ENCODE measurements at places on chromosomes 2 and 18.

- DNase-seq: no peak
Observed at GRCh38 chr2:101692041-101692440, 5.5 kb upstream of the MAP4K4 start.

DNA sequence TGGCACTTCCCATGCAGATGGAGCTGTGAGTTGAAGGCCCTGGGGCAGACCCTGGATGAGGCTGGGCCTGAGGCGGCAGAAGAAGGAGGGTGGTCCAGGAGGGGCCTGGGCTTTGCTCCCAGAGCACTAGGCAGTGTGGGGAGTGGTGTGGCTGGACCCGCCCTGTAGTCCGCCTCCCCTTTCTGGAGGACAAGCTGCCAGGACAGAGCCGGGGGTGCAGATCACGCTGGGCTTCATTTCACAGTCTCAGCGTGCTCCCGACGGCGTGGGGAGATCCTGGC lies 49.8 kb downstream of the PTGR3 start:
- DNase-seq: no peak

- DNase-seq: no peak
Observed at GRCh38 chr2:64718250-64718885, 64.7 kb upstream of the SERTAD2 start.

- DNase-seq: no peak
Observed at GRCh38 chr2:141923657-141924056, 207.2 kb downstream of the LRP1B start.

DNA sequence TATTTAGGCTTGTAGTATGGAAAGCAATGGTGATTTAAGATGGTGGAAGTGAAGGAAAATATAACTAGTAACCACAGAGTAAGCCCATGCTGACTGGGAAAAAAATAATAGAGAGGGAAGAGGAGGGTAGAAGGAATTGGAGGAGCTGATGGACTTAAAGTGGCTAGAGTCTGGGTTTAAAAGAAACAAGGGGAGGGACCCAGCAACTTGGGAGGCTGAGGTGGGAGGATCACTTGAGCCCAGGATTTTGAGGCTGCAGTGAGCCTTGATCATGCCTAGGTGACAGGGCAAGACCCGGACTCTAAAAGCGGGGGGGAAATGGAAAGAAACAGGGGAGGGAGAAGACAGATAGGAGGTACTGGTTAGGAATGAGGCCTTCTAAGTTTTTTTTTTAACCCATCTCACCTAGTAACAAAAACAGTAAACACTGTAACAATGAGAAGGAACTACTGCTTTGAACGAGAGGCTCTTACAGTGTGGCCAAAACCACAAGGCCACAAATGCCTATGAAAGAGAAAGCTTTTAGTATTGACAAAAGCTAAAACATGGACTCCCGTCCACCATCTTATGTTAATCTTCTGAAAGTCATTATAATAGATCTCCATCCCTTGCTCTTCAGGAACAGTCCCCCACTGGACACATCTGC lies 26.6 kb downstream of the METTL8 start:
- no peak for DNase-seq

DNA sequence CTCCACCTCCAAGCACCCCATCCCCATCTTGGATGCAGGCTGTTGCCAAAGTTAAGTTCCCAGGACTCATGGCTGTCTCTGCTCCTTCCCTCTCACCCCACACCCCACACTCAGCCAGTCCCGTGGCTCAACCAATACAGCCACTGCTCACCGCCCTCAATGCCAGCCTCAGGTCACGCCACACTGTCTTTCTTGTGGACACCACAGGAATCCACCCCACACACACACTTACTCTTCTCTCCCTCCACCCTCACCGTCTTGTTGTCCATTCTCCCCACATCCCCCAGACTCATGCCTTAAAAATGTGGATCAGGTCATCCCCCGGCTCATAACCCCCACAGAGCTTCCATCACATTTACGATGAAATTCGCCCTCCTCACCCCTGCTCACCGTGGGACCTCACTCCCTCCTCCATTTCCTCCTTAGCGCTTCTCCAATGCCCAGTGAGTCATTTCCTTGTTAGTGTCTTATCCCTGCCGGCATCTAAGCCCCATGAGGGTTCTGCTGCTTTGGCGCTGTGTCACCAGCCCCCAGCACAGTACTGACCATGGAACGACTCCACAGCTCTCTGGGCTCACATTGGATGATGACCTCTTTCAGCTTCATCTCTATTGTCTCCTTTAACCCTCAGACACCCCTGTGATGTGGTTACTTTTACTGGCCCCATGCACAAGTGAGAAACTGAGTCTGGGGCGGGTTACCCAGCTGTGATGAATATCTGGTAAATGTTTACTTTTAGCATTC lies 13.8 kb downstream of the MLPH start:
- no peak for DNase-seq

DNA sequence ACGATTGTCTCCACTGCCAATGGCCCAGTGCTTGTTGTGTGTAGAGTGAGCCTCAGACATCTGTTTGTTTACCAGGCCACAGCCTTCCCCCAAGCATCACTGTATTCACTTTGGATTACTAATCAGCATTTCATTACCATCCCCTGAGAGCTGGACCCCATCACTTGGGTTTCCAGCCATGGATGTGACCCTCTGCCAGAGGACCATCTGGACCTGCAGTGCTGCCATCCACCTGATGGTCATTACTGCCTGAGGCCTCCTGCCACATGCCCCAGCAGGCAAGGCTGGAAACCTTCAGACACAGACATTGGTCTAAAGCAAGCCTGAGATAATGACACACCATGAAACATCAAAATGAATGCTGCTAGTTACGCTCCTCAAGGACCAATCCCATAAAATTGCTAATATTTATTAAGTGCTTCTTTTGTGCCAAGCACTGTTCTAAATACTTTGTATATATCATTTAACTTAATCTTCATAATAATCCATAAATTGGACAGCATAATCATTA lies 2096.3 kb upstream of the CELF4 start:
- no peak for DNase-seq

DNA sequence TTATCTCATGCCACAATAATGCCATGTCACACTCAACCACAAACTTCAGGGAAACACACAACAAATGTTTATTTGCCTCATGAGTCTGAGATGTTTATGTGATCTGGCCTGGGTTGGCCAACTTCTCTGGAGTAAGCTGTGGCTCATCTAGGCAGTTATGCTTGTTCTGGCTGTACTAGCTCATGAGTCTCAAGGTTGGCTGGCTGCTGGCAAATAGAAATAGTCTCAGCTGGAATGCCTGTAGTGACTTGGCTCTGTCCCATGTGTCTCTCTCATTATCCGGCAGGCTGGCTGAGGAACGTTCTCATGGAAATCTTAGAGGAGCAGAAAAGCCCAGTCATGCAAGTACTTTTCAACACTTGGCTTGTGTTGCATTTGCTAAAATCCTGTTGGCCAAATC lies 234.9 kb upstream of the CDH2 start:
- DNase-seq: no peak

DNA sequence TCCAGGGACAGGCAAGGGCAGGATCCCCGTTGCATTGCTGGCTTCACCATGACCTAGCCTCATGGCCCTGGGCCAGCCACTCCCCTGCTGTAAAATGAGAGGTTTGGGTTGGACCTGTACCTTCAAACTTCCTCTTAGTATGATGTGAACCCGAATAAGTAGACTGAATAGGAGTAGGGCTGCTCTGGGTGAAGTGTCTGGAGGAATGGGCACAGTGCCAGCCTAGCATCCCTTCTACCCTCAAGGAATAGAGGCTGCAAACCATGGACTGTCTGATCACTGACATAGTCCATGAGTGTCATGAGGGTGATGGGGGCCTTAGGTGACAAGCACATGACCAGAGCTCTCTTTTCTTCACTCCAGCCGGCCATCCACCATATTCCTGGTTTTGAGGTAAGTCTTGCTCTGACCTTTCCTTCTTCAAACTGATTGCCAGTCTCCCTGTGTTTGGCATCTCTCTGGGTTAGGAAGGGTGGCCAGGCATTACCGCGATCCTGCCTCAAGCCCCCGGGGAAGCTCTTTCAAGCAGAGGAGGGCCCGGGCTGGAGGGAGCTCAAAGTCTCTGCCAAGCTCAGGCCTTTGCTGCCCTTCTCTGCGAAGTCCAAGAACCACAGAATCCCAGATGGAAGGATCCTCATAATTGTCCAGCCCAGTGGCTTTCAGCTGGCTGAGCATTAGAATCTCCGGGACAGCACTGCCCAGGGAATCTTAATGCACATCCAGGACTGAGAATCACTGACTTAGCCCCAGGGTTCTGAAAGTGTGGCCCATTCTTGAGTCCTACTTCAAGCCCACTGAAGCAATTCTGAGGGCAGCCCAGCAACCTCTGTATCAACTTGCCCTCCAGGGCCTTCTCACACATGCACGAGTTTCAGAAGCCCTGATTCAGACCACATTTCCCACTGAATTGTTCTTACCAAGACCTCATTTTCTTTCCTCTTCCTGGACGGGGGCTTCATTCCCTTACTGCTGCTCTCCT lies 148.1 kb downstream of the DYSF start:
- no peak for DNase-seq

- no peak for DNase-seq
Observed at GRCh38 chr2:188068093-188068492, 223.6 kb upstream of the GULP1 start.

- DNase-seq: no peak
Observed at GRCh38 chr2:181937473-181937872, 45.9 kb downstream of the ITPRID2 start.

GRCh38 chr18:76264198-76264875 lies 230.7 kb downstream of the ZNF516 start:
- no peak for DNase-seq

- no peak for DNase-seq
Observed at GRCh38 chr2:10900216-10901109, 11.3 kb upstream of the KCNF1 start.

- no peak for DNase-seq
Observed at GRCh38 chr2:225083276-225083675, 41.0 kb upstream of the DOCK10 start.

DNA sequence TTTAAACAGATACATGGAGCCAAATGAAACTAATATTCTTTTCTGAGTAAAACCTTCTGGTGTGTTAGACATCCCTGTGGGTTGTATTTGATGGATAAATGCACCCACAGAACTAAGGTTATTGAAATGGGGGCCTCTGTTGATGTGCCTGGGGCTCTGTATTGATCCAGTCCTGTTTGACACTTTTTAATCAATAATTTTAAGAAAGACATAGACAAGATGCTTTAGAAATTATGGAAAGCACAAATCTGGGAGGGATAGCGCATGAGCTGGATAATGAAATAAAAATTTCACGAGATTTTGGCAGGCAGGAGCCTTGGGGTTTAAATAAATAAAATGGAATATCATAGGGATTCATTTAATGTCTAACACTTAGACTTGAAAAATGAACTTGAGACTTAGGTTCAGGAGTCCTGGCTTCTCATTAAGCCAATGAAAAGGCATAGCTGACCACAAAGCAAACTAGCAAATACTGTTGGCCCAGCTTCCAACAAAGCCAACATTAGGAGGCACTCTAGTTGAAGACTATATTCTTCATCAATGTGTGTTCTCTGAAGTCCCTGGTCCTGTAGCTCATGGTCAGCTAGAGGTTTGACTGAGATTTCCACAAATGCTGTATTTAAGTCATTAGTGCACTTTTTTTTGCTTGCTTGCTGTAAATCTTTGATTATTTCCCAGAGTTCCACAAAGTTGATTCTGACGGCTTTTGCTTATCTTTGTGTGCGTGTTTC lies 64.2 kb upstream of the SH3RF3 start:
- no peak for DNase-seq

- DNase-seq: no peak
Observed at GRCh38 chr18:80037869-80038630, 3.8 kb downstream of the RBFA start.

DNA sequence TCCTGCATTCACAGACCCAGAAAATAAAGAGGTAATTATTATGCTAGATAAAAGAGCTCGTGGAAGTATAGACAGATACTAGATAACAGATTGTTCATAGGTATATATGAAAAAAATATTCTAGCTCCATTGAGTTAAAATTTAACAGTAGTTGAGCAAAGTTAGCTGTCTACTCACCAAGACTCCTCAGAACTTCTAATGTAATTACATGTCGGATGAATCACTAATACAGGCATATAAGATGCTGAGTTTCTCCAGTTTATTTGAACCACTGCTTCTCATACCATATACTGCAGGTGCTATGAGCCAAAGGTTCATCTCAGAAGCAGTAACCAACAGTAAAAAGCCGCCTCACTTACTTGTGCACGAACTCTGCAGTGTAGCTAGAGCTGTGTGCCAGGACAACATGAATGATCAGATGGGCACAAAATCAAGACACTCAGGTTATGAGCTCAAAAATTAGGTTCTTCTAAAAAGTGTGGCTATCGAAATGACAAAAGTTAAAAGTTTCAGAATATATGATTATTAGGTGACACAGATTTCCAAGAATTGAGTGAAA lies 373.4 kb downstream of the NCKAP5 start:
- DNase-seq: no peak

GRCh38 chr18:6731222-6731596 lies 1.7 kb downstream of the ARHGAP28 start:
- DNase-seq: no peak

DNA sequence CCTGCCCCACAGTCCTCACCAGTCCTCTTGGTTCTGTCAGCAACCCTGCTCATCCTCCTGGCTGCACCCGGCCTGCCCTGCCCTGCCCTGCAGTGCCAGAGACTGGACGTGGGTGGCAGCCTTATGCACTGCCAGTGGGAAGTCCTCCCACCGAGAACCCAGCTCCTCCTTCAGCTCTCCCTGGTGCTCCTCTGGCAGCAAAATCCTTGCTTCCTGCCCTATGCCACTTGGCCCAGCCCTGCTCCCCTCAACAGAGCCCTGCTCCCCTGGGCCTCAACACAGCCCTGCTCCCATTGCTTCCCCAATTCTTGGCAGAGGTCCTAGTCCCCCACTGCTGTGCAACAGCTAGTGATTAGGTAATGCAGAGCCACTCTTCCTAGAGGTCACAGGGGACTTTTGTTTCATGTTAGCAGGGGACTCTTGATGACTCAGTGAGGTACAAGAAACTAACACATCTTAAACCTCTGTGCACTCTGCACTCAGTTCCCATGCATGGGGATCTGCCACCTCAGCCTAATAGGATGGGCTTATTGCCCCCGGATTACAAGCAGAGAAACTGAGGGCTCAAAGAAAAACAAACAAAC lies 58.0 kb upstream of the EDAR start:
- DNase-seq: no peak

DNA sequence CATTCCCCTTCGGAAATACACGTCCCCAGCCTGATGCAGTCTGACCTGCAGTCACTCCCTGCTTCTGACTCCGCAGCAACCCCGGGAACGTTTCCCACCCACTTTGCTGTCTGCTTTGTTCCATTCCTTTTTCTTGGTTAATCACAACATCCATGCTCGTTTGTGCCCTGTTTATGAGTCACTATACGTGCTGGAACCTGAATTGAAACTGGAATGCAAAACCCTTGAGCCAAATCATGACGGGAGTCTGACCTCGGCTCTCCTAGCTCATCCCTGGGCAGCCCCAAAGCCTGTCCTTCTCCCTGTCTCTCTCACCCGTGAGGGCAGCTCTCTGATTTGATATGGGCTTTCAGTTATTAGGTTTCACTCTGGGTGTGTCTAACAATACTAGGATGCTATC lies 57.1 kb upstream of the RNF152 start:
- no peak for DNase-seq

DNA sequence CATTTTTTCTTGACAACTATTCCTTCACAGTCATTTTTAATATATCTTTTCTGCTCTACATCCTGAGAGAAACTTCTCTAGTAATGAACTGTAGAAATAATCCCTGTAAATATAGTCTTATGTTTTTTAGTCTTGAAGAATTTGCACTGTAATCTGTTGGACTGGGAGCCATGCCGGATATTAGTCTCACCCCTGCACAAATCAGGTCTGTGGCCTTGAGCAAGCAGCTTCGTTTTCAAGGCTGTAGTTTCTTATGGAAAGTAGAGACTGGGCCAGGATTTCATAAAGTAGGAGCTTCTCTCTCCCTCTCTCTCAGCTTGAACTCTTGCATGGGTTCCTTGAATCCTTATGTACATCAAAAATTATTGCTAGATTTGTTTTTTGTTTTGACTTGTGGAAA lies 8.7 kb downstream of the FARP2 start:
- no peak for DNase-seq
